COLO829 (cell line): ENCODE measurements at places on chromosomes 13 and 19.

DNA sequence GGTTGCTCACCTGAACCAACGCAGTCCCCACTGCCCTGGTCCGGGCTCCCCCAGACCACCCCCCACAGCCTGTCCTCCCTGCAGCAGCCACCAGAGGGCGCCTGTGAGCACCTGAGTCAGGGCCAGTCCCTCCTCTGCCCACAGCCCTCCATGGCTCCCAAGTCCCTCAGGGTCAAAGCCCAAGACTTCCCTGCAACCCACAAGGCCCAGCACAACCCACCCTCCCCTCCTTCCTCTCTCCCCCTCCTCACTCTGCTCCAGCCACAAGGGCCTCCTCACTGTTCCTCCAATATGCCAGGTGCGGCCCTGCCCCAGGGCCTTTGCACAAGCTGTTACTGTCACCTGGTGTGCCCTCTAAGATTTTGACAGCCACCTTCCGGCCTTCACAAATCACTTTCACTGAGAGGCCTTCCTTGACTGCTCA lies 10.9 kb downstream of the GNA15 start:
- no peak for DNase-seq

- DNase-seq: no peak
Measured at GRCh38 chr13:61247149-61247936, 168.3 kb downstream of the PCDH20 start.

- no peak for DNase-seq
Measured at GRCh38 chr13:37995092-37995491, 125.5 kb upstream of the TRPC4 start.

GRCh38 chr19:13803038-13803437 lies 7.8 kb downstream of the ZSWIM4 start:
- no peak for DNase-seq

- DNase-seq: no peak
Measured at GRCh38 chr13:91659256-91660075, 261.0 kb downstream of the GPC5 start.

DNA sequence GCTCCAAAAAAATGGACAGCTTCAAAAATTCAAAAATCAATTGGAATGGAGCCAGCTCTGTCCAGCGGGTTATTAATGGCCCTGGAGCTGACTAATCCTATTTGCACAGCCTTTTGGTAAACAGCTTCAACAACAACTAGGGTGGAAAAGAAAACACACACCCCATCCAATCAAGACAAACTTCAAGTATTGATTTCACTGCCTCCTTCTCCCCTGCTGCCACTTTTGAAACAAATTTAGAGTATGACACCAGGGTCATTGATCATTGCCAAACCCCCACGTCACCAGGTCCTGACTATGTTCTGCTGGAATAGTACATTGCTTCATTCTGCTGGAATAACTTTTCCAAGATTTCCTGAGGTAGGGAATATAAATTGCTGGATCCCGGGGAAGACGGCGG lies 56.8 kb upstream of the GTF3A start:
- no peak for DNase-seq

DNA sequence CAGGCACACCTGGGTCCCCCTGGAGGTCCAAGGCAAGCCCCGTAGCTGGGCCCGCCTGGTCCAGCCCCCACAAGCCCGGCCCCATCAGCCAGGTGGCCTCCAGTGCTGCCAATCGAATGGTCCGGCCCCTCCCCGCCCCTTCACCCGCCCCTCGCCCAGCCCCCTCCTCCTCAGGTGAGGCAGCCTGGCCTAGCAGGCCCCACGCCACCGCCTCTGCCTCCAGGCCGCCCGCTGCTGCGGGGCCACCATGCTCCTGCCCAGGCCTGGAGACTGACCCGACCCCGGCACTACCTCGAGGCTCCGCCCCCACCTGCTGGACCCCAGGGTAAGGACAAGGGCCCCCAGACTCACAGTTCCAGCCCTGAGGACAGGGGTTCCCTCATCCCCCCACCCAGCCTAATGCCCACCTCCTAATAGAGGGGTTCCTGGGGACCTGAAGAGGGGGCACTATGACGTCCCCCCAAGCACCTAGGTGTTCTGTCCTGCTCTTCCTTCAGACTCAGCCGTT lies at the start of gene HPN:
Gene HPN (plus strand): TSS at position 174 of the 508 bp plus-strand sequence. CDS start 786 bp downstream, outside the sequence.
- no peak for DNase-seq

DNA sequence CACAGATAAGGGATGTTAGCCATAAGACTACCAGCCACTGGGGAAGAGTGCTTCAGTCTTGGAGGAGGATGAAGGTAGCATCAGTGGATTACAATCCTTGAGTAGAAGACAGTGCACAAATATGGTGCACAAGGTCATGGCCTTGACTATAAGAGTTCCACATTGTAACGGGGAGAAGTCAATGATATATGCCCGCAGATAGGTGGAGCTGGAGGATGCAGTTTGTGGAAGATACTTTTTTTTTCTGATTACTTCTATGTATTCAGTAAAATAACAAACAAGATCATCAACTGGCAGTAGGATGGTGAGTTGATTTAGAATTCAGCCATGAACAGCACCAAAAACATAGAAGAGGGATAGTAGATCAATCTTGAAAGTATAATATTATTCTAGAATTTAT lies 926.8 kb upstream of the MIR17HG start:
- DNase-seq: no peak

DNA sequence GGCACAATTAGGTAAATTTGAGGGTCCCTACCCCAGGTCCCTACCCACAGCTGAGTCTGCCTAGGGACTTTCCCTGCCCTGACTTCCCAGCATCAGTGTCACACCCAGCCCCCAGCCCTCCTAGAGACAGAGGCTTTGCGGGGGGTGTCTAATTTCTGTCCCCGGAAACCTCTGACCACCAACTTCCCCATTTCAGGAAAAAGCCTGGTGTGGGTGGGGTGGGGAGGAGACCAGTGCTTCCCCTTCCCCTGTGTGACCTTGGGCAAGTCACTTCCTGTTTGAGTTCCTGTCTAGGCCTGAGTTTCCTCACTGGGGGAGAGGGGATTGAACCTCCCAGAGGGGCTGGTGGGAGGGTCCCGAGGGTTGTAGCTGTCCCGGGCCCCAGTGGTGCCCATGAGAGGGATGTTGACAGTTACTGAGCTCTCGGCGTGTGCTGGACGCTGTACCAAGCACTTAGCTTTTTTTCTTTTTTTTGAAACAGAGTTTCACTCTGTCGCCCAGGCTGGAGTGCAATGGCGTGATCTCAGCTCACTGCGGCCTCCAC lies 7.9 kb downstream of the VASP start:
- DNase-seq: no peak

GRCh38 chr13:43389573-43389972 lies 366.2 kb downstream of the DNAJC15 start:
- DNase-seq: no peak

- no peak for DNase-seq
Measured at GRCh38 chr13:85243831-85244230, 555.4 kb downstream of the SLITRK6 start.

- DNase-seq: no peak
Measured at GRCh38 chr13:112903606-112904195, 65.3 kb upstream of the MCF2L start.

DNA sequence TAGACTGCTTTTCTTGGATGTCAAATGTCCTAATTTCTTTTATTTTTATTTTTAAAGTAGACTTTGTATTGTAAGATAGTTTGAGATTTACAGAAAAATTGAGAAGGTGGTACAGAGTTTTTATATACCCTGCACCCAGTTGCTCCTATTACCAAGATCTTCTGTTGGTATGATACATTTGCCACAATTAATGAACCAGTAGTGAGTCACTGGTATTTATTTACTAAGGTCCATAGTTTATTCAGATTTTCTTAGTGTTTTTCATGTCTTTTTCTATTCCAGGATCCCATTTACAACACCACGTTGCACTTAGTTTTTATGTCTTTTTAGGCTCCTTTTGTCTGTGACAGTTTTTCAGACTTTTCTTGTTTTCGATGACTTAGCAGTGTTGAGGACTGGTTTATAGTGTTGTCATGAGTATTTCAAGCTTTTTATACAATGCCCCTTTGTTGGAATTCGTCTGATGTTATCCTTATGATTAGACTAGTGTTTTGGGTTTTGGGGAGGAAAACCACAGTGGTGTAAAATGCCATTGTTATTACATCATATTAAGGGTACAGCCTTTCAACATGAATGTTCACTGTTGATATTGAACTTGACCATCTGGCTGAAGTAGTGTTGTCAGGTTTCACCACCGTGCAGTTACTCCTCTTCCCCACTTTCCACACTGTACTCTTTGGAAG lies 35.9 kb downstream of the COG3 start:
- peak; percentile 77 for DNase-seq

DNA sequence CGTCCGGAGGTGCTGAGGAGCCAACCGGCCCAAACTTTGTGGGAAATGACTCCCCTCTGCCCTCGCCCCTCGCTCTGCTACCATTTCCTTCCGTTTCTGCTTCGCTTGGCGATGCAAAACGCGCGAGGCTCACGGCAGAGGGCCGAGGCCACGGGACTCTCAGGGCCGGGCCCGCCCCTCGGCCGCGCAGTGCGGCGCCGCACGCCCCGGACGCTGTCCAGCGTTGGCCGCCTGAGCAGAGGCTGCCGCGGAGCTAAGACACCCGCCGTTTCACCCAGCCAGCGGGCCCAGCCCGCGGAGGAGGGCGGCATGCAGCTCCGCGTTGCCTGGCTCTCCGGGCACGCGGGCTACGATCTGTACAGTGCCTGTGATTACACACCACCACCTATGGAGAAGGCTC lies 2.1 kb upstream of the ZNF578 start:
- no peak for DNase-seq

GRCh38 chr19:6211632-6212402 lies 68.0 kb downstream of the MLLT1 start:
- DNase-seq: no peak
